ENCODE measurements at places on chromosomes 4 and X. TPM values are rescaled to one million over a fixed set of nuclear protein-coding genes. Genes with fewer than 3 reads are reported as not detected.

The NR3C2 gene
- 0.96 TPM for total RNA-seq

The ZFP92 gene
- total RNA-seq = not detected

The GYPE gene
- total RNA-seq = not detected

The HTR2C gene
- 0.33 TPM for total RNA-seq

GRCh38 chr4:119240128-119240527 is 27.6 kb downstream of the USP53 start:
- H3K36me3 ChIP-seq = no peaks in the 10 kb centered on the region
- H3K27me3 ChIP-seq = no peaks in the 10 kb centered on the region
- no peak overlapping the region for H3K27ac ChIP-seq
- no peaks in the 10 kb centered on the region for H3K4me1 ChIP-seq

GRCh38 chr4:148062301-148062950 is 330.5 kb downstream of the ARHGAP10 start:
- DNase-seq = no peak
- H3K27me3 ChIP-seq = no peaks in the 10 kb centered on the region
- no peaks in the 10 kb centered on the region for H3K36me3 ChIP-seq
- H3K4me1 ChIP-seq = no peaks in the 10 kb centered on the region
- no peak overlapping the region for H3K4me3 ChIP-seq

DNA sequence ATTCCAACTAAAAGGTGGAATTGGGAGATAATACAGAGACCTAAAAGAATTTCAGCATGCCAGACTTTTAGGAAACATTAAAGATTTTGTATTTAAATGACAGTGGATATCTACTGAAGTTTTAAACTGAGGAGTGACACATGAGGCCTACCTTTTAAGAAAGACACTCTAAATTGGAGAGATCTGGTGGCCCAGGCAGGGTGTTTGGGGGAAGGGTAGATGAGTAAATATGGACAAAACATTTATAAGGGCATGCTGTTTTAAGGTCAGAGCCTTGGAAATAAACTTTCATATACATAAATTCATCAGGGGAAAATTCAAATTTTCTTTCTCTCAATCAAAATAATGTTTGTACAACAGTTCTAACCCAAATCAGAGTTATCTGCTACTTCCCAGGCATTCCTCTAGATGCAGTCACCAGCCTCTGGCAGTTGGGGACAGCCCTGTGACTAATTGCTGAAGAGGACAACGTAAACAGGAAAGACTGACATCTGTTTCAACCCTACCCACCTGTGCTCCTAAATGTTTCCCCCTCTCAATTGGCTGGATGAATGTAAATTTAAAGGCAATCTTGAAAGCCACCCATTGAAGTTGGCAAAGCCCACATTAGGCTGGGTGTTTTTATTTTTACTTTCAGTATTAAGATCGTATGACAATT is 1646.9 kb upstream of the ADGRL3 start:
- peak overlapping the region; percentile 43 for H3K4me3 ChIP-seq
- H3K27me3 ChIP-seq = no peaks in the 10 kb centered on the region
- H3K27ac ChIP-seq = peak overlapping the region; percentile 65
- no peaks in the 10 kb centered on the region for H3K36me3 ChIP-seq

DNA sequence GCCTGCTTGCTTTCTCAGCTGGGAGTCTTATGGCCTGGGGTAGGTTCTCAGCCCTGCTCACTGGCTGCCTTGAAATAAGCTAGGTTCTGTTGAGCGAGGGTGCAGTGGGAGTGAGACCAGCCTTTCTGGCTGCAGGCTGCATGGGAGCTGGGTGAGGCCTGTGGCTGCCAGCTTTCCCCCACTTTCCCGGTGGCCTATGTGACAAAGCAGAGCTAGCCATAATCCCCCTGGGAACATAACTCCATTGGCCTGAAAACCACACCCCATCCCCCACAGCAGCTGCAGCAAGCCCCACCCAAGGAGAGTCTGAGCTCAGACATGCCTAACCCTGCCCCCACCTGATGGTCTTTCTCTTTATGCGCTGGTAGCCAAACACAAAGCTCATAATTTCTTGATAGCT is 118.9 kb downstream of the KLHL4 start:
- no peaks in the 10 kb centered on the region for H3K27me3 ChIP-seq
- DNase-seq = no peak
- H3K27ac ChIP-seq = no peak overlapping the region
- no peak overlapping the region for H3K4me3 ChIP-seq
- H3K4me1 ChIP-seq = no peaks in the 10 kb centered on the region
- no peaks in the 10 kb centered on the region for H3K36me3 ChIP-seq

GRCh38 chr4:13912966-13913365 is 285.4 kb upstream of the BOD1L1 start:
- H3K27ac ChIP-seq = no peak overlapping the region
- DNase-seq = no peak
- H3K27me3 ChIP-seq = no peaks in the 10 kb centered on the region
- H3K36me3 ChIP-seq = no peaks in the 10 kb centered on the region
- peaks cover 8% of the 10 kb centered on the region for H3K4me1 ChIP-seq

DNA sequence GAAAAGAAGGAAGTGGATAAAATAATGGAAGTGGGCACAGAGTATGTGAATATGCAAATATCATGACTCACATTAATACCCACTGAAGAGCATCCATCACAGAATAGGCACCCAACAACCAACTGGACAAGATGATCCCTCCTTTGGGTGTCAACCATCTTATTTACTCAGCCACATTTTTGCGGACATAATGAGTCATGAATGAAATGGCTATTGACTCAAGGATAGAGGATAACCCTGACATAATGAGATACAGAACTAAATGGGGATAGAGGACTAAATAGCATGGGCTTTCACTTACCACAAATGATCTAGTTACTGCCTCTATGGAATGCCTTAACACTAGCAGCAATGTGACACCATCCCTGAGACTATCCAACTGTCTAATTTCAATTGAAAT is 224.7 kb downstream of the ANTXR2 start:
- no peaks in the 10 kb centered on the region for H3K4me1 ChIP-seq
- no peak overlapping the region for H3K4me3 ChIP-seq
- DNase-seq = no peak
- no peaks in the 10 kb centered on the region for H3K36me3 ChIP-seq

DNA sequence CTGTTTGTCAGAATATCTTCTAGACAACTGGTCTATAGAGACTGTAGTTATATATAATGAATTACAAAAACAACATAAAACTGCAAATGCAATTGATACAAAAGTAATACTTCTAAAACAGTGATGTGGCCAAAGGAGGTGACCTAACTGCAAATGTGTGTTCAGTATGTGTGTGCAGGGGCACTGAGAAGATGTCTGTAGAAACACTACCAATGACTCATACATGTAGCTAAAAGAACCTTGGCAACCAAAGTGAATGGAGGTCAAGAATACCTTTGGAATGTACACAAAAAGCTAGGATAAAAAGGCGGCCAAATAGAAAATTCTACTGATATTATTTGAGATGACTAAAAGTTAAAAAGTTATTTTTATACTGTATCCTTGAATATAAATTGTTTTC is 261.8 kb downstream of the CAMK2D start:
- no peak overlapping the region for H3K4me3 ChIP-seq
- no peaks in the 10 kb centered on the region for H3K27me3 ChIP-seq
- no peaks in the 10 kb centered on the region for H3K4me1 ChIP-seq
- DNase-seq = no peak

DNA sequence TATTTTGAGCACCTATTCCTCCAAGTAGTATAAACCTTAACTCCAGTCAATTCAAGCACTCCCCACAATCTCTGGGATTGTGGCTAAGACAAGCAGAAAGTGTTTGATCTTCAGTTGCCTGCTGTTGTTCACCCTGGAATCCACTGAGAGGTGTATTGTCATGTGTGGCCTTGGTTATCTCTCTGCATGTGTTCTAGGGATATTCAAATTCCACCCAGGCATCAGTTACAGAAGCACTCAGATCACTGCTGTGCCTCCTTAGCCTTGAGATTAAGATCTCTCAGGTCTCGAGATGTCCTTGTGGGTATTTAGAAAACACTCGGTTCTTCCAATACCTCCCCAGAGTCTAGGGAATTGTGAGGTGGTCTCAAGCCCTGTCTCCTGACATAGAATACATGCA is 213.3 kb downstream of the SMARCA1 start:
- H3K27me3 ChIP-seq = no peaks in the 10 kb centered on the region
- no peak overlapping the region for H3K4me3 ChIP-seq
- no peak for DNase-seq
- H3K36me3 ChIP-seq = no peaks in the 10 kb centered on the region

- H3K27ac ChIP-seq = no peak overlapping the region
- no peaks in the 10 kb centered on the region for H3K4me1 ChIP-seq
- DNase-seq = no peak
- no peaks in the 10 kb centered on the region for H3K36me3 ChIP-seq
- no peak overlapping the region for H3K4me3 ChIP-seq
- no peaks in the 10 kb centered on the region for H3K27me3 ChIP-seq
Observed at GRCh38 chr4:60657807-60658206, 542.3 kb upstream of the ADGRL3 start.

- no peaks in the 10 kb centered on the region for H3K36me3 ChIP-seq
- H3K27me3 ChIP-seq = 0 out of 2 replicates have a peak, but pooled peaks cover 6% of the 10 kb centered on the region
- H3K27ac ChIP-seq = no peak overlapping the region
- H3K4me3 ChIP-seq = no peak overlapping the region
Observed at GRCh38 chrX:71652405-71652804, 14.9 kb upstream of the LOC101059915 start.
